Stimulated activated CD4-positive, alpha-beta T cell treated with anti-CD3 and anti-CD28 coated beads, Interleukin-15, amount 100 ng/mL, for 48 hours (primary cell): ENCODE measurements at places on chromosomes 11 and 22.

DNA sequence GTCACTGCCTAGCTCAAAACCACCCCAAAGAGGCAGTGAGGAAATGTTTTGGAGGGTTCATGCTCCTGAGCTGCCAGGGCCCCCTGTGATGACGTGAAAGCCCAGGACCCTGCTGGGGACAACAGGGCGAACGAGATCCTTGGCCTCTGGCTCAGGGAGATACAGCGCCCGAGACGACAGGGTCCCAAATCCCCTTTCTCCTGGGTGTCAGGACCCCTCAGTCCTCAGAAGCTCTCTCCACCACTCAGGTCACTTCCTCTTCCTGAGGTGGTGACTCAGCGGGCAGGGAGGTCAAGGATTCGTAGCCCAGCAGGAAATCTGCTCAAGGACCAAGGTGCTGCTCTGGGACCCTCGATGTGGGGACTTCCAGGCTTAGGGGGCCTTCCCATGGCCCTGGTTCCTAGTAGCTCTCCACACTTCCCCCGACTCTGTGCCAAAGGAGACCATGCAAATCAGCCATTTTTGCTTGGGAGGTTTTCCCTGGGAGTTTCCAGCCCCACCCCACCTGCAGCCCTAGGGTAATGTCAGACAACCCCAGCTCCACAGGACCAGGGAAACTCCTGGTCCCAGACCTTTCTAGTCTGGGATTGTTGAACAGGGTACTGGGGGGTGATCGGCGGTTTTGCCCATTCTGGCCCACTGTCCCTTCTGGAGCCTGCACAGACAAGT, 12.8 kb downstream of the BCL9L start:
- DNase-seq = no peak

GRCh38 chr11:20762980-20763379, 93.6 kb downstream of the NELL1 start:
- DNase-seq = no peak

GRCh38 chr11:87405843-87406242, 368.1 kb downstream of the TMEM135 start:
- no peak for DNase-seq

GRCh38 chr11:60059521-60060240, 3.2 kb downstream of the MS4A3 start:
- no peak for DNase-seq

DNA sequence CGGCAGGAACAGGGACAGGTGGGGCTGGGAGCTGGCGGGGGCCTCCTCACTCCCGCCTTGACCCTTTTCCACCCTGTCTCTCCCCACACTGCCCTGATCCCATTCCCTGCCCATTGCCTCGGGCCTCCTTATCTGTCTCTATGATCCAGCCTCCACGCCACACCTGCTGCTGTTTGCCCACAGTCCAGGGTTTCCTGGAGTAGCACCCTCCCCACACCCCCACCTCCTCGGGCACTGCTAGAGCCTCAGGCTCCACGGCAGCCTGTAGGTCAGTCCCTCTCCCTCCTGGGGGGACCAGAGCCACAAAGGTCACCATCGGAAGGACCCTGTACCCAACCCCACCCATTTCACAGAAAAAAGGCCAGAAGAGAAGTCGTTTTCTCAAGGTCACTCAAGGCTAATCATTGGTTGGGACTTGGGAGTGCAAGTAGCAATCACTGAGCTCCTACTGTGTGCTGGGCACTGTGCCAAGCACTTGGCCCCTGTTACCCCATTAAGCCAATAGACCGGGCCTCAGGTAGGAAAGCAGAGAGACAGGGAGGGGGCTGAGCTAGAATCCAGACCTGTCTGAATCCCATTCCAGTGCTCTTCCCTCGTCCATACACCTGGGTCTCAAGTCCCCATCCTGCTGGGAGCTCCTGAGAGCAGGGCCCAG, 71.8 kb downstream of the PDE2A start:
- DNase-seq = no peak

DNA sequence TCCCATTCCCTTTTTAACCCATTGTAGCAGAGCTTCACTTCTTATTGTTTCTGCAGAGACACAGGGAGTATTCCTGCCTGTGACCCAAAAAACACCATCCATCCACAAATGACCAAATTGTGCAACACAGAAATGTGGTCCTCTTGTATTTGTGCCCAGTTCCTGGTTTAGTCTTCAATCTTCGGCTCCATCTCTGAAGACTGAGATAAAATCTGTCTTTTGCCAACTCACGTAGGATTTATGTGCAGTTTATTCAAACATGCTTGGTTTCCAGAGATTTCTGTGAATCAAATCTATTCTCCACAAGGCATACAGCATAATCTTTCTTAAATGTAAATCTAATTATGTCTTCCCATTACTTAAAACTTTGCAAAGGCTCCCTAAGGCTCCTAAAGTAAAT, 307.0 kb downstream of the AASDHPPT start:
- DNase-seq = no peak

- DNase-seq = no peak
These were observed 4.0 kb downstream of the PPP6R2 start for GRCh38 chr22:50347157-50347556.

- DNase-seq = no peak
These were observed 1.2 kb downstream of the TUBA8 start for GRCh38 chr22:18111759-18112330.

- no peak for DNase-seq
These were observed 527.0 kb downstream of the SOX6 start for GRCh38 chr11:15829312-15829711.

DNA sequence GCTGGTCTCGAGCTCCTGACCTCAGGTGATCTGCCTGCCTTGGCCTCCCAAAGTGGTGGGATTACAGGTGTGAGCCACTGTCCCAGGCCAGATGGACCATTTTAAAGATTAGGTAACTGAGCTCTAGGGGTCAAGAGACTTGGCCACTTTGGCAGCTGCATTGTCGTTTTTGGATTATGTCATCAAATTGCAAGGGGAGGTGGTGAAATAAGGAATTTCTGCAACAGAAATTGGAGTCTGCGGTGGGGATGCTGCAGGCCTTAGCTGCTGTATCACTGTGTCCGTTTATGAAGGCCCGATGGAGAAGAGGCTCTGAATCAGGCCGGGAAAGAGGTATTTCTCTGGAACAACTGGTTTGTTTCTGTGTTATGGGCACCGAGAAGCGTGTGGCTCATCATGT, 34.6 kb downstream of the PTPRJ start:
- DNase-seq = no peak

GRCh38 chr11:2778630-2779498, 79.1 kb upstream of the KCNQ1OT1 start:
- no peak for DNase-seq

- DNase-seq = no peak
These were observed 66.2 kb downstream of the TNRC6B start for GRCh38 chr22:40243891-40244290.

DNA sequence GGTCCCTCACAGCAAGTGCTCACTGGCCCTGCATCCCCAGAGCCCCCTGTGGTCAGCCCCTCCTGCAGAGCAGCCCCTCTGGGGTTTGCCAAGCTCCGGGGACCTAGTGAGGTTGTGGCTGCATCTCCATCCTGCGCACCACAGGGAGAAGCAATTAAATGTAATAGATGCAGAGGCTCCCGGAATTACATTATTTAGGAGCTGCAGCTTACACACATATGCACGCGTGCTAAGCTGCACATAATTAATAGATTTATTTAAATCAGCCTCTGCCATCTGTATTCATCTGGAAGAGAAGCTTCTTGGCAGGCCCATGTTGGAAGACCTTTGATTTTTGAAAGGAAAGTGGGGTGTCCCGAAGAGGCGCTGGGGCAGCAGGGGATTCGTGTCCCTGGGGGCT, 1271.5 kb downstream of the BRD1 start:
- no peak for DNase-seq

- no peak for DNase-seq
These were observed 55.8 kb upstream of the ADSL start for GRCh38 chr22:40290516-40290915.

DNA sequence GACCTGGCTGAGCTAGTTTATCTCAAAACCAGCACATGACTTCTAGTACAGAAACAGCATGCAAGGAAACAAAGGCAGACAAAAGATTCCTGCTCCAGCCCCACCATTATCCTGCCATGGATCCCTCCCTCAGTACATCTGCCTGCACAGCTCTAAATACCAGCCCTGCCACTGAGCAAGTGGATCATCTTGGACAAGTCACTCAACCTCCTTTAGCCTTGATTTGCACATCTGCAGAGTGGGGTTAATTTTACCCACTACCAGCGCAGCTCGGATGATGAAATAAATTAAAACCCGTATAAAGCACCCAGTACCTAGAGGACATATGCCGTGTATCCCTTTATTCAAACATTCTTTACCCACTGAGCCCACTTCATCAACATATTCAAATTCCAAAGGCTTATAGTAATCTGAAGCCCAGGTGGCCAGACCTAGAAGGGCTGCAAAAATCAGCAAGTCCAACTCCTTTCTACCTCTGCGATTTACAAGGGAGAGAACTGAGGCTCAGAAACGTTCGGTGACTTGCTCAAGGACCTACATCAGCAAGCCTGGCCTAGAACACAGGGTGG, 7.5 kb downstream of the SYN3 start:
- DNase-seq = no peak

GRCh38 chr11:81725701-81726100, 1008.0 kb downstream of the FAM181B start:
- no peak for DNase-seq

- no peak for DNase-seq
These were observed 15.4 kb downstream of the MS4A13 start for GRCh38 chr11:60530454-60531100.

DNA sequence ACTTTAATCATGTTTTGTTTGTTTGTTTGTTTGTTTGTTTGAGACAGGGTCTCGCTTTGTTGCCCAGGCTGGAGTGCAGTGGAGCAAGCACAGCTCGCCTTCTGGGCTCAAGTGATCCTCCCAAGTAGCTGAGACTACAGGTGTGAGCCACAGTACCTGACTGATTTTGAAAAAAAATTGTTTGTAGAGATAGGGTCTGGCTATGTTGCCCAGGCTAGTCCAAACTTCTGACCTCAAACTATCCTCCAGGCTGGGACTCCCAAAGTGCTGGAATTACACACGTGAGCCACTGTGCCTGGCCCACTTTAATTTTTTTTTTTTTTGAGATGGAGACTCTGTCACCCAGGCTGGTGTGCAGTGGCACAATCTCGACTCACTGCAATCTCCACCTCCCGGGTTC, 74.8 kb upstream of the CLDN5 start:
- no peak for DNase-seq

DNA sequence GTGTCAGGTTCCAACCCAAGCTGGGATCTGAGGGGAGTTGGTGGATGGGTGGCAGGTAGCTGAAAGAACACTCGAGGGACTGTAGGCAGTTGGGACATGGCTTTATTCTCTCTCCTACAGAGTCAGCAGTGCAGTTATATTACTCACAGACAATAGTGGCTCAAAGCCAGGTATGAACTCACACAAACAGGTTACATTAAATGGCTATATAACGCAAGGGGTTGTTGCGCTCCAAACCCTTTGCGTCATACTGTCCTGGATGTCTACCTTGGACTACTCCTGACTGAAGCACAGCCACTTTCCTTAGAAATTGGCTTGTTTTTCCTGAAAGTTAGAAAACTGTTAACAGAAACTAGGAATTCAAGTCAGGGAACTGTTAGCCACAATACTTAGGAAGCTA, 66.4 kb upstream of the OR4B1 start:
- no peak for DNase-seq

GRCh38 chr11:62420882-62421281, 2.0 kb downstream of the SCGB1A1 start:
- no peak for DNase-seq

DNA sequence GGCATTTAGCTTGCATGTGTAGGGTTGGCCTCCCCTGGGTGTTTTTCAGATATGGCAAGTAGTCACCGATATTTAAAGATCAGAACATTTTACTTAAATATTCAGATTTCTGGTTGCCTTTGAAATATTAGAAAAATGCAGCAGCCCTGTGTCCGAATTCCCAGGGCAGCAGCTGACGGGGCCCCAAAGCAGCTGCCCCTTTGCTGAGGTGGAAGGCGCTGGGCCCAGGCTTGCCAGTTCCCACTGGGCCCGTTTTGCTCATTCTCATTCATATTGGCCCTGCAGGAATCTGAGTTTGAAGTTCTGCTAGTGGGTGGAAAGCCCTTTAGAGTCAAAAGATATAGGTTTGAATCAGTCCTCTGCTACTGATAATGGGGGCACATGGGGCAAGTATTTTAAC, 692.1 kb downstream of the OPCML start:
- no peak for DNase-seq

GRCh38 chr11:75337195-75337654, 14.2 kb downstream of the ARRB1 start:
- DNase-seq = no peak

DNA sequence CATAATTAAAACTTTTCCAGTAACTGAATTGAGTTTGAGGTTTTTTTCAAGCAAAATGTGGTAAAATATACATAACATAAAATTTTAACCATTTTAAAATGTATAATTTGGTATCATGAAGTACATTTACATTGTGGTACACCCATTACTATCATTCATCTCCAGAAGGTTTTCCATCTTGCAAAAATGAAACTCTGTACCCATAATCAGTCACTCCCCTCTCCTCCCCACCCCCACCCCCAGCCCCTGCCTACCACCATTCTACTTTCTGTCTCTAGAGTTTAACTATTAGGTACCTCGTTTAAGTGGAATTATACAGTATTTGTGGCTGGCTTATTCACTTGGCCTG, 63.7 kb downstream of the MICAL2 start:
- no peak for DNase-seq

DNA sequence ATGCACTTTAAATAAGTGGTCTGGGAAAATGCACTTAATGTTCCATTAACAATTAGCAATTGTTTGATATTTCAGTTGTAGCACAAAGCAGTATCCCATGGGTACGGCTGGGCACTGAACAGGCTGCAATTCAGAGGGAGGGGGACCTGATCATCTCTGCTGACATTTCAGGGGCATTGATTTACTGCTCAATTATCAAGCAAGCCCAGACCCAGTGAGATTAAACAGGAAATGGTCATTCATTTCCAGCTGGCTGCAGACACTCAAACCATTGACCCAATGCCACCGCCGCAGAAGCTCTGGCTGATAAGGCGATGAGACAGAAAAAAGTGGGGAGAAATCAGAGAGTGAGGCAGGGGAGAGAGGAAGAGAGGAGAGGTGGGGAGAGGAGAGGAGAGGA, 1.2 kb downstream of the GPR83 start:
- DNase-seq = no peak

DNA sequence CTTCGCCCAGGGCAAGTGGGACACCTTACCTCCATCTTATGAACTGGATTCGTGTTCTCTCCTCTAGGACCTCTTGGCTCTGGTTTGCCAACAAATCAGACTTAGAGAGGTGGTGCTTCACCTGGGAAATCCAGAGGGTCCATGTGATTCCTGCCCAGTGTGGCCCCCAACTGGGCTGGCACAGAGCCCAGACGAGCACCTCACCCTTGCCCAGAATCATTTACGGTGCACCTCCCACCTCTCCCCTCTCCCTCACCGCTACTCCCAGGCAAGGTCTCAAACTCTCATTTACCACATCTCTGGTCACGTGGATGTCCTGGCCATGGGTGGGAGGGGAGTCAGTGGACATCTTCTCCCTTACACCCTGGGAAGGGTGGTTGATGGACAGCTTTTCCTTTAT, 1.1 kb downstream of the SPATA19 start:
- DNase-seq = no peak

- DNase-seq = no peak
These were observed 59.5 kb downstream of the TNRC6B start for GRCh38 chr22:40237241-40237640.
